ENCODE measurements at places on chromosomes 13 and 19. TPM values are rescaled to one million over a fixed set of nuclear protein-coding genes. Genes with fewer than 3 reads are reported as not detected.

The PLPPR3 gene
- not detected for total RNA-seq

DNA sequence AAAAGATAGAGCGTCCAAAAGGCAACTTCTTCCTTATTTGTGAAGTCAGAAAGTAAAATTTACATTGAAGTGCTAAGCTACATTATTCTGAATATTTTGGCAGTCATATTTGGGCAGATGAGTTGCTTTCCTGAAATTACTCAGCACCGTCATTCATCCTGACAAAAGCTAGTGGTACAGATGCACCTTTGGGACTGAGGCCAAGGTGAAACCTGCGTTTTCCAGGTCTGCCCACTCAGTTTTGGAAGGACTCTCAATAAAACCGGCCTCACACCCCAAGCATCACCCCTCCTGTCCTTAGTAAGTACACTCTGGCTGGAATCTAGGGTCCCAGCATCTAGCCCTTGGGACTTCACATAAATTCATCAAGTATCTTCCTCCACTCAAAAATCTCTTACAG lies 187.5 kb downstream of the TM9SF2 start:
- no peak for DNase-seq

DNA sequence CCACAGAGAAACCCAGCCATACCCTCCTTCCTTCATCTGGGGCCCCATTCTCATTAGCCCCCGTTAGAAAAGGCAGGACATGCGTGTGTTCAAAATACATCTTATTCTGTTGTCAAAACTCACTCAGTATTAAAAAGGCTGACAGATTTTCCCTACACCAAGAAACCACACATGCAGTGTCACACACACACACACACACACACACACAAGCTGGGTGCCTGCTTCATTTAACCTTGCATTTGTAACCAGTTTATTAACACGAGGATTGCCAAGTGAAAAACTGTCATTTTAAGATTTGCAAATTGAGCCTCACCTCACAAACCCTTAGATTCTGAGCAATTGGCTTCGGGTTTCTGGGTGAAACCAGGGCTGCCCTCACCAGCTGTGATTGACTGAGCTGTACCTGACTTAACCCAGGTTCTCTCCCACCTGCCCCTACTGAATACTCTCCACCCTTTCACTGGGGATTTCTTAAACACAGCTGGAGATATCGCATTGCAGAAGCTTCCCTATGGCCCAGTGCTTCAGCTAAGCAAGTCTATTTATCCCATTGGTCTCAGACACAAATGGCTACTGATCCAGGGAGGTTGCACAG lies 172.7 kb upstream of the ZNF507 start:
- DNase-seq = no peak

DNA sequence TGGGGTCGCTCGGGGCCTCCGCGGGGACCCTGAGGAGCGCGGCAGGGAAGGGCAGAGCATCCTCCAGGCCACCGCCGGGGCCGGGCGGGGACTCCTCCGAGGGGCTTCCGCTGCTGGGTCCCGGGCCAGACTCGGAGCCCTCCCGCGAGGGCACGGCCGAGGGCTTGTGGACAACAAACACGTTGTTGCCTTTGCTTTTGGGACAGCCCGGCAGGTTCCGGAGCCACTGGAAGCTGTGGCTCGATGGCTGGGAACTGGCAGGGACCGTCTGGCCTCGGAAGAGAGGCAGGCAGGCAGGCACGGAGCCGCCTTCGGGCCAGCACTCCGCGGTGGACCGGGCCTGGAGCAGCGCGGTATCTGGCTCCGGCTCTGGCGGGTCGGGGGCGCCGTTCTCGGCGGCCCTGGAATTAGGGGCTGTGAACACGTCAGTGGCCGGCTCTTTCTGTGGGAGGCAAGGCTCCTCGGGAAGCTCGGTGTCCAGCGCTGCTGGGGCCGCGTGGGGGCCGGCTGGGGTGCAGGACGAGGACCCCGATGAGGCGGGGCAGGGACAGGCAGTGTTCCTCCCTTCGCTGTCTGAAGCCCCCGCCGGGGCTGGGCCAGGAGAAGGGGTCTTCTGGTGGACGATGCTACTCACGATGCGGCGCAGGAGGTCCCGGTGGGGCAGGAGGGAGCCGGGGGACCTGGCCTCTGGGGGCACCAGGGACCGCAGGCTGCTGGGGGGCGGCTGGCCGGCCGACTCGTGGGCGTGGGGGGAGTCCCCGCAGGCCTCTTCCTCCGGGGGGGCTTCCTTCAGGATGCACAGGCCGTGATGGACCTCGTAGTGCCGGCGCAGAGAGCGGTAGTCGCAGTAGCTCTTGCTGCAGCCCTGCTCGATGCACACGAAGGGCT lies 27.6 kb downstream of the ZNF541 start:
- no peak for DNase-seq
